Activated T-helper 1 cell treated with anti-CD3 and anti-CD28 coated beads, Interleukin-2, amount 50 U/mL, for 16 hours (primary cell): ENCODE measurements at places on chromosomes 3 and 15.

GRCh38 chr15:95025924-95026728 is 794.8 kb downstream of the MCTP2 start:
- no peak for DNase-seq

DNA sequence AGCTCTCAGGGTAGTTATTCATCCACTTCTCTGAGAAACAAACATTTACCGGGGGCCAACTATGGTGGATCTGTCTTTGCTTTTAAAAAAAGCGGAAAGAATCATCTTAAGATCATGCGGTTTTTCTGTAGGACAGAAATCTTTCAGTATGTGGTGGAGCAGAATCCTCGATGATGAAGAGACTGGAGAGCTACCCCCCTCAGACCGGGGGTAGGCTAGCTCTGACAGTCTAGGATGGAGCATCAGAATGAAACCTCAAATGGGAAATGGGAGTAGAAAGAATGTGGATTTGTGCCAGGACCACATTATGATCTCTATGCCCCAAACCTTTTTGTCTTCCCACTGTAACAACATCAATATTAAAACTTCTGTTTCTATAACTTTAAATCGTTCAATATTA is 30.3 kb downstream of the TPRG1 start:
- DNase-seq, result no peak

DNA sequence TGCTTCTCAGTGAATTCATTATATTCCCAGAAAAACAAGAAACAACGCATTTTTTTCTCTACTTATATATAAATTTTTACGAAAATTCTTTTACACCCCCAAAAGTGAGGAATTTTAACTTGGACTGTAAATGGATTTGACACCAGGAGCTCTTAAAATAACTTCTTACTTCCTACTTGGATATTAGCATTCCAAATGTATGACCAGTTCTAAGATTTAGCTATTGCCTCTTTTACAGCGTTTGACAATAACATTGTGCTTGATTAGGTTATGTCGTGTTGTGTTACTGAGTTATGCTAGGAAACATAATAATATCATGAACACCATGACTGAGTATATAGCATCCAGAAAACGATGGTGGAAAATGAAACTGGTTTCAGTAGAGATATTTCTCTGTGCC is 177.0 kb downstream of the CNTN6 start:
- no peak for DNase-seq

GRCh38 chr3:138812806-138813205 is 21.9 kb downstream of the PIK3CB start:
- DNase-seq, result no peak

DNA sequence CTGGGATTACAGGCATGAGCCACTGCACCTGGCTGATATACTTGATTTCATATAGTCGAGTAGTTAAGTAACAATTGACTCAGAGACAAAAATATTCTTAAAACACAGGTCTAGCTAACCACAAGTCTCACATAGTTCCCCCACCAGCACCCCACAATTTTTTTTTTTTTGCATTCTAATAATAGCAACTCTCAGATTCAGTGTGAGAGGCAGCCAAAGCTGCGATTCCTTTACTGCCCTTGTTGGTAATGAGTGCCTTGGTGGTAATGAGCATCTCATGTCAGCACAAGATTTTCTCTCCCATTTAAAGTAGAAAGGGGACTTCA is 72.5 kb downstream of the WWTR1 start:
- DNase-seq, result no peak

- no peak for DNase-seq
Measured at GRCh38 chr15:63772520-63772919, 61.2 kb downstream of the HERC1 start.

- no peak for DNase-seq
Measured at GRCh38 chr15:68052431-68052830, 1.7 kb upstream of the PIAS1 start.

- DNase-seq, result no peak
Measured at GRCh38 chr15:89367485-89368451, 33.1 kb upstream of the POLG start.
